ENCODE measurements at places on chromosomes 5 and 9.

- no peak overlapping the region for H3K4me3 ChIP-seq
- peaks cover 20% of the 10 kb centered on the region for H3K4me1 ChIP-seq
- H3K36me3 ChIP-seq: peaks cover 10% of the 10 kb centered on the region
- no peak for DNase-seq
- H3K27me3 ChIP-seq: no peaks in the 10 kb centered on the region
These were observed 10.4 kb upstream of the SLC36A2 start for GRCh38 chr5:151357792-151358191.

- H3K27ac ChIP-seq: no peak overlapping the region
- no peak overlapping the region for H3K4me3 ChIP-seq
- DNase-seq: no peak
- H3K4me1 ChIP-seq: no peaks in the 10 kb centered on the region
- no peaks in the 10 kb centered on the region for H3K27me3 ChIP-seq
- H3K36me3 ChIP-seq: no peaks in the 10 kb centered on the region
These were observed 6.9 kb upstream of the TRMT10B start for GRCh38 chr9:37746448-37747270.

GRCh38 chr5:83204651-83205050 is 127.3 kb downstream of the XRCC4 start:
- H3K27ac ChIP-seq: no peak overlapping the region
- no peaks in the 10 kb centered on the region for H3K4me1 ChIP-seq
- no peak overlapping the region for H3K4me3 ChIP-seq
- no peaks in the 10 kb centered on the region for H3K27me3 ChIP-seq

- H3K4me3 ChIP-seq: no peak overlapping the region
- DNase-seq: no peak
- H3K27me3 ChIP-seq: no peaks in the 10 kb centered on the region
- peaks cover 3% of the 10 kb centered on the region for H3K4me1 ChIP-seq
- no peak overlapping the region for H3K27ac ChIP-seq
- H3K36me3 ChIP-seq: no peaks in the 10 kb centered on the region
These were observed 85.7 kb upstream of the FBXW11 start for GRCh38 chr5:172091956-172092732.

DNA sequence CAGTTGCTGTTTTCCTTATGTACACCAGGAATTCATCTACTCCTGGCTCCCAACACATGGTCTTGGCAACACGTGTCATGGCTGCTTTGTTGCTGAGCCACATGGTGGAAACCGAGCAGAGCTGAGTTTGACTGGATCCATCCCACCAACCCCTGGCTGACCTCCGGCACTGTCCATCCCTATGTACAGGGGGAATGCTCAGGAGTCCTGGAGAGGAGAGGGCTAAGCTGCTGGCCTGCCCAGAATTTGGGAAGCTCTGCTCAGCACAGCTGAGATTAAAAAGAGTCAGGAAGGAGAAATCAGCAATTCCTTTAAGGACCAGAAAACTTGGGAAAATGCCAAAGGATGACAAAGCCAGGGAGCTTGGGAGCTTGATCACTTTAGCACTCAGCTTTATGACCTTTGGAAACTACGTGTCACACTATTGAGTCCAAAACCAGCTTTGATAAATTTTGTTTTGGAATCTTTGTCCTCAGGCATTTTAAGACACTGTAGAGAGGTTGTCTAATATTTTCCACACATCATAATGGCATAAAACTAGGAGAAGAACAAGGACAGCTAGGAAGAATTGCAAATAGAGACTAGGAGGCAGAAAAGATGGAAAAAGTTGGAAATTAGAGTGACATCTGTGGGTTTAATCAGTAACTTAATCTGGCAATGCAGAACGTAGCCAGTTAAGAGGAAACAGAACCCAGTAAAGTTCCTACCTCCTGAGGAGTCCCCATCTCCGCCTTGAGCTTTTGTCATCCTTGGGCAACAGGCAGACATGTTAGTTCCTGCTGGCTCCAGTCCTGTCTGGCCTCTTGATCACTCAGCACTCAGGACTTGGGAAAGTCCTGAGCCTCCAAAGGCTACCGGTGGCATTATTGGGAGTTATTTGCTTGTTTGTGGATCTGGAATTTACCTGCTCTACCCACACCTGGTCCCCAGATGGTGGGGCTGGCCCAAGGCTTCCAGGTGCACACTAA is 62.5 kb upstream of the PLPP1 start:
- H3K4me3 ChIP-seq: no peak overlapping the region
- peaks cover 24% of the 10 kb centered on the region for H3K4me1 ChIP-seq
- peak overlapping the region; percentile 9 for H3K27ac ChIP-seq
- H3K36me3 ChIP-seq: no peaks in the 10 kb centered on the region
- H3K27me3 ChIP-seq: no peaks in the 10 kb centered on the region
- no peak for DNase-seq

GRCh38 chr9:135565636-135566035 is 4.1 kb downstream of the PAEP start:
- H3K4me1 ChIP-seq: peaks cover 3% of the 10 kb centered on the region
- peaks cover 12% of the 10 kb centered on the region for H3K36me3 ChIP-seq
- H3K4me3 ChIP-seq: no peak overlapping the region
- no peak for DNase-seq

- H3K4me1 ChIP-seq: no peaks in the 10 kb centered on the region
- H3K27me3 ChIP-seq: no peaks in the 10 kb centered on the region
- H3K27ac ChIP-seq: no peak overlapping the region
- no peak for DNase-seq
- H3K36me3 ChIP-seq: no peaks in the 10 kb centered on the region
- H3K4me3 ChIP-seq: no peak overlapping the region
These were observed 1967.0 kb upstream of the CDH9 start for GRCh38 chr5:29005386-29005785.

DNA sequence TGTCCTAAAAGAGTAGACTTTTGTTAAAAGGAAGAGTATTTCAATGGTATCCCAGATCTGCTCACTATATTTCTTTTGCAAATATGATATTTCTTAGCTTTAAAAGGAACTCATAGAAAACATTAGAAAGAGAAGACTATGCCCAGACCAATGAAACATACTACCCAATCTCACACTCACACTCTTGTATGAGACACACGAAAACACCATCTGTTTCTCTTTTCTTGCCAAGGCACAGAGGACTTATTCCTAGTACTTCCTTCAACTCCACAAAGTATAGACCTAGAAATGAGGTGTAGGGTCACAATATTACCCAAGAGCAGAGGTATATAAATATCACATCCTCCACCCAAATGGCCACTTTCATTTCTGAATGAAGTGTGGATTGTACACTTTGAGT is 292.4 kb upstream of the ACO1 start:
- H3K27ac ChIP-seq: no peak overlapping the region
- no peak overlapping the region for H3K4me3 ChIP-seq
- DNase-seq: no peak
- H3K36me3 ChIP-seq: peaks cover 3% of the 10 kb centered on the region
- H3K4me1 ChIP-seq: no peaks in the 10 kb centered on the region
- no peaks in the 10 kb centered on the region for H3K27me3 ChIP-seq

GRCh38 chr5:80127116-80127552 is 92.0 kb downstream of the THBS4 start:
- no peak for DNase-seq
- H3K4me3 ChIP-seq: no peak overlapping the region
- H3K27ac ChIP-seq: no peak overlapping the region
- no peaks in the 10 kb centered on the region for H3K27me3 ChIP-seq
- peaks cover 29% of the 10 kb centered on the region for H3K36me3 ChIP-seq
- H3K4me1 ChIP-seq: peaks cover 22% of the 10 kb centered on the region

GRCh38 chr5:11527652-11528349 is 376.4 kb downstream of the CTNND2 start:
- peaks cover 55% of the 10 kb centered on the region for H3K4me1 ChIP-seq
- no peaks in the 10 kb centered on the region for H3K27me3 ChIP-seq
- H3K4me3 ChIP-seq: no peak overlapping the region
- no peak for DNase-seq

- H3K4me3 ChIP-seq: no peak overlapping the region
- H3K36me3 ChIP-seq: no peaks in the 10 kb centered on the region
- H3K27ac ChIP-seq: no peak overlapping the region
- H3K27me3 ChIP-seq: no peaks in the 10 kb centered on the region
- no peak for DNase-seq
These were observed 166.0 kb upstream of the RGS7BP start for GRCh38 chr5:64339769-64340168.

GRCh38 chr5:121573721-121574382 is 277.8 kb upstream of the FTMT start:
- no peaks in the 10 kb centered on the region for H3K4me1 ChIP-seq
- no peak for DNase-seq
- H3K27me3 ChIP-seq: no peaks in the 10 kb centered on the region
- no peaks in the 10 kb centered on the region for H3K36me3 ChIP-seq

DNA sequence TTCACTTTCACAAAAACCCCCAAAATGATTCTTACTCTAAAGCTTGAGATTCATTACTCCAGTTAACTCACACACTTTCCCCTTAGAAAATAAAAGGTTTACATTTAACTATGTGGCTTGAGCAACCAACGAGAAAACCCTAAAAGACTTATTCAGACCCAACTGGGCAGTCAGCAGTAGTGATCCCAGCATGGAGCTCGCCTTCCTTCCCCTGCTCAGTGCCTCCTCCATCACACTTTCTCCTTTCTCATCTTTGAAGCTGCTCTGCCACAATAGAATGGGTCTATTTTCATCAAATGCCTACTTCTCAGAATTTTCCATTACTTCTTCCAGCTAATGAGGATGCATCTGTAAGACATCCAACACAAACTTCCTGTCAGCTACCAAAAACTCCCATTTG is 29.1 kb downstream of the RORB start:
- H3K27me3 ChIP-seq: no peaks in the 10 kb centered on the region
- peaks cover 49% of the 10 kb centered on the region for H3K4me1 ChIP-seq
- no peak for DNase-seq
- H3K36me3 ChIP-seq: no peaks in the 10 kb centered on the region
- peak overlapping the region; percentile 76 for H3K27ac ChIP-seq

DNA sequence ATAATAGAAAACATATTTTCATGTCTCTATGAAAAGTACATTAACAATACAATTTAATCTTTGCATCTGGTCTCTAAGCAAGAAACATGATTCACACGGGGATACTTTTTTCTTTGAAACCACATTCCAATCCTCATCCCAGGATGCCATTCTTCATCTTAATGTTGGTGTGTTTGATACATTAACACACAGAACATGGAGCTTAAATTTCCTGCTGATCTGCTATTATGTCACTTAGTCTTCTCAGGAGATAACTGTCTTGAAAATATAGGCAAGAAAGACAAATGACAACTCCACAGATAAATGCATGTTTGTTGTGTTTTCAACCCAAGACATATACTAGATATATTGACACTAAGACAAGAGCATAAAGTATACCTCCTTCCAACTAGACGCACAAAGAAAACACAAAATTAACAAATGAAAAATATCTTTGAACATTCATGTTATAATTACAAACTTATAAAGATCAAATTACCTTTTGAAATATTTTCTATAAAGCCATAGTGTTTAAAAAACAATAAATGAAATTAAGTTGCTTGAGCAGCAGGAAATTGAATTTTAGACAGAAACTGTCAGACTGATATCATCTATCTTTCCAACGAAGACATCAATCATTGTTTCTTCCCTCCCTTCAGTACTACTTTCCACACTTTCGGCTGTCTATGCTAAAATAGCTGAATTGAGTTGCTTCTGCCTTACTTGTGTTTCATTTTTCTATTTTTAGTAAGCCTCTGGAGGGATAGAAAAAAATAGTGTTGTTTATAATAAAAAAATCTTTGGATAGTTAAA is 1676.7 kb upstream of the CDH9 start:
- no peaks in the 10 kb centered on the region for H3K4me1 ChIP-seq
- H3K36me3 ChIP-seq: no peaks in the 10 kb centered on the region
- H3K4me3 ChIP-seq: no peak overlapping the region
- H3K27ac ChIP-seq: no peak overlapping the region
- no peak for DNase-seq
